ENCODE measurements at places on chromosomes 4 and X. TPM values are rescaled to one million over a fixed set of nuclear protein-coding genes. Genes with fewer than 3 reads are reported as not detected.
A peak's percentile ranks its signal among the peaks of the same experiment; 100 is the strongest.

- DNase-seq = no peak
These were observed at the start of gene P2RY10 for GRCh38 chrX:78945186-78945912. P2RY10 (plus strand) TSS chrX:78945391; CDS start chrX:78960521, 15,130 bp downstream.

DNA sequence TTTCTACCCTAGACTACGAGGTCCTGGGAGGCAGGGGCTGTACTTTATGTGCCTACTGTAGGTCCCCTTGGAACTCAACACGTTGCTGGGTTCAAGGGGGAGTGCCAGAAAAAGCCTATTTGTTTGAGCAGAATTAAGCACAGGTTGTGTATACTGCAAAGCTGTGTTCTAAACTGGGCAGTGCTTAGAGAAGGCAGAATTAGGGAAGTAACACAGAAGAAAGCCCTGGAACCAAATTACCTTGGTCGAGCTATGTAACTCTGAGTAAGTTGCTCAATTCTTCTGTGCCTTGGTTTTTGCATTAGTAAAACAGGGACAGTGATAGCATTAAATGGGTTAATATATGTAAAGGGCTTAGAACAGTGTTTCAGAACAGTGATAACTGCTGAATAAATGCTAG is 245.0 kb upstream of the SFRP2 start:
- no peak for DNase-seq

GRCh38 chr4:14874990-14875389 is 127.3 kb upstream of the CPEB2 start:
- DNase-seq = no peak

The MAGEB1 gene
- not detected for total RNA-seq

The RPA4 gene
- 12.6 TPM for total RNA-seq

DNA sequence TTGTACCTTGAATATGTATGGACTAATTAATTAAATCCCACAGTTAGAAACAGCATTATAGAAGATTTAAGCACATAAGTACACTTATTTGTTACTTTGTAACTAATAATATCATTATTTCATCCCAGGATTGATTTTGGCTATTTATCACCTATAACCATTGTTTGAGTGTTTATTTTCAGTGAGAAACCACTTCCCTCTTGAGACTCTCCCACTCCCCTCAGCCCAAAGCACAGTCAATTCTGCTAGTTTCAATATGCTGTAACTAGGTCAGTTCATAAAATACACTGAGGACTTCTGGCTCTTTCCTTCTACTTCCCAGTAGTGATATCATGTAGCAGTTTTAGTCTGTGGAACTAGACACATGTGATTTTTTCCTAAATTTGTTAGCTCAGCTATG is 16.3 kb downstream of the OFD1 start:
- DNase-seq = no peak

The LRRC66 gene
- 1.2 TPM for total RNA-seq

The SRPK3 gene
- total RNA-seq = 0.98 TPM

The TMPRSS11F gene
- total RNA-seq = not detected

DNA sequence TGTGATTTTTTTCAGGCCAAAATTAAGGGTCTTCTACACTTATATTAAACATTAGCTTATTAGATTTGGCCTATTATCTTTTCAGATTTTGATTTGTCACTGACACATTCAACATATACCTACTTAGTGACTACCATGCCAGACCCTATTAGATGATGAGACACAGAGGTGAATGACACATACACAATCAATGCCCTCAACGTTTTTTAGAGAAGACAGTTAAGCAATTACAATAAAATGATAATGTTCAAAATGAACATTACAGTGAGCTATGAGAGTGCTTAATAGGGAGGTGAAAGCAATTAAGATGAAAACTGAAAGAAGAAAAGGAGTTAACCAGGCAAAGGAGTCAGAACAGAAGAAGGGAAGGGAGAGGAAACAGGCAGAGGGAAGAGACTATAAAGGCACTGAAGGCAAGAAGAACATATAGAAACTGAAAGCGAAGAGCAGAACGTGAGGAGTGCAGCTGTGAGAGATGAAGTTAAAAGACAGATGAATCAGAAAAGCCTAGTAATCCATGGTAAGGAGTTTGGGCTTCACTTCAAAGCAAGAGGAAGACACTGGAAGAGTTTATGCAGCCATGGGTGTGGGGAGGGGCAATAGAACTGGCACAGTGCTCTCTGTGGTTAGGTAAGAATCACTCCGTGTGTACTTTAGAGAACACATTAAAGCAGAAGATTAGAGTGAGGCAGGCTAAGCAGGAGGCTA is 119.0 kb downstream of the REELD1 start:
- no peak for DNase-seq

DNA sequence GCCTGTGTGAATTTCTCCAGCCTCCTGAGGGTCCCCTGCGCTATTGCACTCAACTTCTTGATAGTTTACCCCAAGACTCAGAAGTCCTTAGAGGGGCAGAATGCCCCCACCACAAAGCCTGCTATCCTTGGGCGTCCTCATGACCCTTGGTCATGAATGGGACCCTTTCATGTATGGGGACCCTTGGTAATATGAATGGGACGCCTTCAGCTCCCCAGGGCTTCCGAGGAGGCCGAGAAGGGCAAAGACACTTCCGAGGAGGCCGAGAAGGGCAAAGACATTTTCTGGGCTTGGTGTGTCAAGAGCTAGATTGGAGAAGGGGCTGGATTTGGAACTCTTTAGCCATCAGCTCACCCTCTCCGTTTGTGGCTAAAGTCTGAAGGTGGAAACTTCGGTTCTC is 8.6 kb downstream of the SHOX start:
- DNase-seq = no peak

The OCIAD2 gene
- total RNA-seq = 2.1 TPM

DNA sequence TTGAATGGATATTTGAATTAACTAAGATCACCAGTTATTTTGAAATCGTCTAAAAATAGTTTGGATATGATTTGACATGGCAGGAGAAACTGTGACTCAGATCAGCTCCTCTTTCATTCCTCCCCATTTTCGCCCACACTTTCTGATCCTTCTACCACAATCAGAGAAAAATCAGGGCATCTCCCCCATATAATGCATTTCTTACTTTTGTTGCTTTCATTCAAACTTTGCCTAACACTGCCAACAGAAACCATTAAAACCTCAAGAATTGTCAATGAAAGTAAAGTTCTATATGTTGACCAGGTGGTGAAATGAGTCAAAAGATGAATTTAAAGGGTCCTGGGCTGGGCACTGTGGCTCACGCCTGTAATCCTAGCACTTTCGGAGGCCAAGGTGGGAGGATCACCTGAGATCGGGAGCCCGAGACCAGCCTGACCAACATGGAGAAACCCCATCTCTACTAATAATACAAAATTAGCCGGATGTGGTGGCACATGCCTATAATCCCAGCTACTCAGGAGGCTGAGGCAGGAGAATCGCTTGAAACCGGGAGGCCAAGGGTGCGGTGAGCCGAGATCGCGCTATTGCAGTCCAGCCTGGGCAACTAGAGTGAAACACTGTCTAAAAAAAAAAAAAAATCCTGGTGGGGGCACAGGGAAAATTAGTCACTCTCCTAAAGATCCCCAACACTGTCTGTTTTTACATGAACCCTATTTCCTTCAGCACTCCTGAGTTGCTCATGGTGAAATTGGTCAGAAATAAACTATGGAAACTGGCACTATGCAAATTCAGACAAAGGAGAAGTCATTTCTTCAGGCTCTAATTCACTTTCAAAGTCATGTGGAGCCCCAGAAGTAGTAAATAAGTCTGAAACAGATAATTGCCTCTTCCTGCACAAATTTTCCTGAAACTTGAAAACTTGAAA is 122.8 kb upstream of the NOCT start:
- no peak for DNase-seq

- DNase-seq = no peak
These were observed 1420.1 kb upstream of the TENM3 start for GRCh38 chr4:180823108-180823507.

DNA sequence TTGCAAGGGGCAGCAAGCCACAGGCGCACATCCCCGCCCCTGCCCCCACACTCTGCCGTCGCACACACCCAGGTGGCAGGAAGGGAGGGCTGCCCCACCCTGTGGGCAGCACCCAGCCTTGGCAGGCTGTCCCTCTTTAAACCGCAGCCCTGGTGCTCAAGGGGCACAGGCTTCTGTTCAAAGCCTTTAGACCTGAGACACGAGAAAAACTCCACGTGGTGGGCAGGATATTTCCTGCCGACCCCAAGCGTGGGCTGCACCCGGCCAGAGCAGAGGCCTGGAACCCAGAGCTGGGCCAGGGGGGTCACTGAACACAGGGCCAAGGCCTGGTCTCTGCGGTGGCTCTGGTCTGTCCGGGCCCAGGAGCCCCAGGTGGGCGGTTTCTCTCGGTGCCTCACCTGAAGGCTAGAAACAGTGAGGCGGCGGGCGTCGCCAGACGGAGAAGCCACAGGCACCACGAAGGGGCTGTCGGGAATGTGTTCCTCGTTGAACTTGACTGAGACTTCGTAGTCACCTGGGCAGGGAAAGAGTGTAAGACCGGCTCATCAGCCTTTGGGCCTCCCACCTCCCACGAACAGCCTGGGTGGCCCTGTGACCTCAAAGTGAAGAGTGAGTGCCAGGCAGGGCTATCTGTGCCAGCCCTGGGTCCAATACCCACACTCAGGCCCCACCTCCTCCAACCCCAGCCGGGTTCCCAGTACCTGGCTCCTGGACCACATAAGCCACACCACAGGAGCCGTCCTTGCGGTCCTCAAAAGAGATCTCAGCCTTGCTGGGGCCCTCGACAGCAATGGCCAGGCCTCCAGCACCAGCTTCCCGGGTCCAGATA is 23.0 kb downstream of the FLNA start:
- DNase-seq = no peak

The ACE2 gene
- 1.0 TPM for total RNA-seq

The ITGB1BP2 gene
- 2.0 TPM for total RNA-seq

DNA sequence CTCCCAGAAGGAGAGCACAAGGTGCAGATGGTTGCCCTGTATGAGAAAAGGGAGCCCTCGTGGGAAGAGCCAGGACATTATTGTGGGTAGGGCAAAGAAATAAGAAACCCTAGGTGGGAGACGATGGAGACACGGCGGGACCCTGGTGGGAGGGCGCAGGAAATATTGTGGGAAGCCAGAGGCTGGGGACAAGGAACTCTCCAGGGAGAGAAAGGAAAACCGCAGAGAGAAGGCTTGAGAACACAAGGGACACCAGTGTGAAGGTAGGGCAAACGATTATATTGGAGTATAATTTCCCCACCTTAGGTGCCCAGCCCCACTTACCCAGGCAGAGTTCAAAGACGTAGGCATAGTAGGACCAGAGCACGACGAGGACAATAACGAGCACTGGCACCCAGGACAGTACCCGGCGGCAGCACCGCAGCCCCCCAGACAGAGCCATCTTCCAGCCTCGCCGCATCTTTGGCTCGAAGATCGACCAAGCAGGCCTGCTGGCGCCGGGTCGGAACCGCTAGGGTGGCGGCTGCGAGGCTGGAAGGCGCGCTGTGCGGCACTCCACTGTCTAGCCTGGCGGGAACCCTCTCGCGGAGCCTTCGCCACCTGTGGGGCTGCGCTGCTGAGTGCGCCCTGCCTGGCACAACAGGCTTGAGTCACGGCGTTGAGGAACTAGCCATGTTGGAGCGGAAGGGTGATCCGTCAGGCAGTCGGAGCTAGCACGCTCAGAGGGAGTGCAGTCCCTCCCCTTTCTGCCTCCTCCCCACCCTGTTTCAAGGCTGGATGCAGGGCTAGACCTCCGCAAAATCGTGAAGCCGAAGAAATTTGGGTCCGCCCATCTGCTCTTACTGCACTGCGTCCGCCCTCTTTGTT is at the start of gene ZDHHC15:
ZDHHC15 (minus strand) TSS at position 473 of the 867 bp plus-strand sequence; CDS start at position 460, 13 bp downstream.
- DNase-seq = peak; percentile 11

DNA sequence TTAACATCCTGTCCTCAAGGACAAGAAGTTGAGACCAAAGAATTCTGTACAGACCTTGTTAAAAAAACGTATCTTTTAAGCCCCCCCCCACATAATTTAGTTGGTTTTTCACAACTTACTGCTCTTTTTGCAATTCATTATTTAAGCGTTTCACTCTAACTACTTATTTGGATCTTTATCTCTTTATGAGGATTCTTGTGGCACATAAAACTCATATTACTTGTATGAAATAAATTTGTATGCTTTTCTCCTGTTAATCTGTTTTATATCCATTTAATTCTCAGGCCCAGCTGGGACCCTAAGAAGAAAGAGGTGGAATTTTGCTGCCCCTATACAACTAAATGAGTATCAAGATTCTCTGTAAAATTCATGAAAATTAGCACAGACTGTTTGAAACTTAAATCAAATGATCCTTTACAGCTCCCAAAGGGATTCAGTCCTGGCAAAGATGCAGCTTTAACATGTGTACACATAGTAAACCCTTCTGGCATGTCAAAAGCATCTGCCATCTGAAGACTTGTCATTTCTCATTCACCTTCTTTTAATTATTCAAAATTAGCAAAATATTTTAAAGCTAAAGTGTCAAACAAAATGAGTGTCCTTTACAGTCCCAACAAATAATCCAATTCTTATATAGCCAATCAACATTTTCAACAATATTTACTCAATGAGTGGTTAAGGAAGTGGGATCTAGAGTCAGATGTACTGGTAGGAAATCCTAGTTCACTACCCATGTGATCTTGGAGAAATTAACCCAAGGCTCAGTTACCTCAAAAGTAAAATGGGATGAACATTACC is 17.7 kb downstream of the ARAP2 start:
- DNase-seq = no peak

The AMTN gene
- not detected for total RNA-seq

The UGT2A1 gene
- not detected for total RNA-seq

- DNase-seq = no peak
These were observed 110.3 kb upstream of the PTPN13 start for GRCh38 chr4:86483773-86484172.

The DDIT4L gene
- total RNA-seq = 6.3 TPM

The CFAP99 gene
- not detected for total RNA-seq

GRCh38 chr4:28310926-28311325 is 1450.3 kb downstream of the STIM2 start:
- DNase-seq = no peak

The DGKK gene
- total RNA-seq = not detected

The TCEAL6 gene
- not detected for total RNA-seq

The LANCL3 gene
- 1.2 TPM for total RNA-seq

GRCh38 chrX:41382714-41383645 is 49.0 kb downstream of the DDX3X start:
- no peak for DNase-seq

The GAB3 gene
- total RNA-seq = 7.5 TPM

- DNase-seq = no peak
These were observed 204.1 kb downstream of the LDB2 start for GRCh38 chr4:16694173-16694883.

GRCh38 chr4:108492816-108493595 is 127.4 kb upstream of the RPL34 start:
- DNase-seq = no peak

- no peak for DNase-seq
These were observed 38.7 kb downstream of the SEC24B start for GRCh38 chr4:109472343-109472761.

The SLC38A5 gene
- 2.5 TPM for total RNA-seq

Measured in tibial nerve (tissue), 4 donors.